Hypothalamus (tissue), 51 donors: ENCODE measurements at places on chromosomes 1 and 21.

- DNase-seq: peak; percentile 25
Measured at GRCh38 chr1:181676269-181676668, 193.0 kb downstream of the CACNA1E start.

DNA sequence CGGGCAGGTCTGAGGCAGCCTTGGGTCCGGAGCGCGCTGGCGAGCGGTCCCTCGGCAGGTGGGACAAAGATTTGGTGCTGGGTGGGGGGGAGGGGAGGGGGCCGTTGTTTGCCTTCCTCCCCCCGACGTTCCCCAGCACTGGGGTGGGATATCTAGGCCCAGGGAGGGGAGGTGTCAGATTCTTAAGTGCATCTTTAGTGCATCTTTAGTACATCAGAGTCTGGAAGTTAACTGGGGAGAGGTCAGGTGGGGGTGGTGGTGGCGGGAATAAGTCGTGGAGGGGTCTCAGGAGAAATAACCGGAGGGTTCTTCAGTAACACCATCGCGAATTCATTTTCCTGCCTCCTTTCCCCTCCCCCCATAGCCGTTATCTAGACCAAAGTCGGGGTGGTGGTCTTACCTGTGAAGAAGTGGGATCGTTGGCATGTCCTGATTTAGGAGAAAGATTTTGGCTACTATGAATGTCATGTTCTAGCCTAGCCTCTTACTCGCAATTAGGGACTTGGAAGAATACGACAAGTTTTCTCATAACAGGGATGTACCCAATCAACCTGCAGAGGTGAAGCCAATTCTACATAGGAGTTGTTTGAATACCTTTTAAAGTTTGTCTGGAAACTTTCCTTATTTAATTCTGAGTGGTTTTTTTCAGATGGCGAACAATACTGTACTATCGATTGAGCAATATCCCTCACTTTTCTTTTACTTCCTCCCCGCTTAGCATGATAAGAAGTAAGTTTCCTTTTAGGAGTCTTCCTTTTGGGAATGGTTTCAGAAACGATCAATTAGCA is 886 bp downstream of the ZMYM4 start:
- no peak for DNase-seq

GRCh38 chr1:97610748-97611147 is 310.1 kb downstream of the DPYD start:
- no peak for DNase-seq

DNA sequence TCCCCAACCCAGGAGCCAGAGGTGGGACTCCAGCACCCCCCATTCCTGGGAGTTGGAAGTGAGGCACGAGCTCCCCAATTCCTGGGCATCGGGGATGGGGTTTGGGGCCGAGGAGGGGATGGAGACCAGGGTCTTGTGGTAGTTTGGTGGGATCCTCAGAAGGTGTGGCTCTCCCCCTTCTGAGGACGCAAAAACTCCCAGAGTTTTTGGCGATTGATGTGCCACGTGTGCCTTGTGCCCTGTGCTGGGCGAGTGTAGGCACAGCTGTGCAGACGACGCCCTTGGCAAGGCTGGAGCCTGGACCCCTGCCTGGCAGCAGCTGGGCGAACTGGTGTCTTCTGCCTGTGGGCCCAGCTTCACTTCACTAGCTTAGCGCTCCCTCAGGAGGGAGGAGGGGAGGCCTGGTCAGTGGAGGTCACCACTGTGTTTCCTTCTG is 2.6 kb downstream of the GUK1 start:
- DNase-seq: no peak

DNA sequence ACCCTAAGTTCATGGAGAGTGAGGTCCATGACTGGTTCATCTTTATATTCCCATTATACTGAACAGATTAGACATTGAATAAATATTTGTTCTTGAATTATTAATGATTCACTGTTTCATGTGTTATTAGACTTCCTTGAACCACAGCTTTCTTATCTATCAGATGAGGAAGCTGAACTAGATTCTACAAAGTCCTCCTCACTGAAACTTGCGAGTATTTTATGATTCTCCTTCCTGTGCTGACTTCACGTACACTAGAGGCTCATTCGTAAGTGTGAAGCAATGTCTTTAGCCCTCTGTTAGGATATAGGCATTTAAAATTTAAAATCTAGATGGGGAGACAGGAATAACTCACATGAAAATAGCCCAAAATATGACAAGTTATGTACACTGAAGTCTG is 95.6 kb upstream of the IRF2BP2 start:
- no peak for DNase-seq

DNA sequence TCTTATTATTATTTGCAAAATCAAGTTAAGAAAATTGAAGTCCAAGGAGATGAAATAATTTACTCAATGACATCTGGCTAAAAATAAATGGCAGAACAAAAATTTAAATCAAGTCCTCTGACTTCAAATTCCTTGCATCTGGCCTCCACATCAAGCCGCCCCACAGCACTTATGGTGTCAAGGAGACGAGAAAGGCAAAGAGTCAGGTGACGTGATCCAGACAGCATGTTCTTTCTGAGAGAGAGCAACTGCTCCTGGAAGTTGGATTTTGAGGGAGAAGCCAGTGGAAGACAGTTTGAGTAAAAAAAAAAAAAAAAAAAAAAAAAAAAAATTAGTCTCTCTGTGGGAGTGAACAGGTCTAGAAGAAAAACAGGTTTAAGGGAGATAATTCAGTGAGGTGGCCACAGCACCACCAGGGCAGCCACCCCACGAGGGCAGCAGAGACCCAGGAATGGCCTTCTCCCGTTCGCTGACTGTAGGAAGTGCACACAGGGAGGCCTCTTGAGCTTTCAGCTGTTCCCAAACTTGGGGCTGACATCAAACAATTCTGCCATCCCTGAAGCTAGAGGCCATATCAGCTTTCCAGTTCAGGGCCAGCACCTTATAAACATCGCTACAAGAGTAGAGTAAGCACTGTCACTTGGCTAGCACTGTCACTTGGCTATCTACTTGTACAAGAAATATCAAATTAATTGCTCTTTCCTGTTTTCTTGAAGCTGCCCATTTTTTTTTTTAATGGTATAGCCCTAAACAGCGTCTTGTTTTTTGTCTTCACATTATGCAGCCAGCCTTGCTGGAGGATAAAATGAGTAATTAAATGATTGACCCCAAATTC is 7.8 kb downstream of the C1orf162 start:
- no peak for DNase-seq

DNA sequence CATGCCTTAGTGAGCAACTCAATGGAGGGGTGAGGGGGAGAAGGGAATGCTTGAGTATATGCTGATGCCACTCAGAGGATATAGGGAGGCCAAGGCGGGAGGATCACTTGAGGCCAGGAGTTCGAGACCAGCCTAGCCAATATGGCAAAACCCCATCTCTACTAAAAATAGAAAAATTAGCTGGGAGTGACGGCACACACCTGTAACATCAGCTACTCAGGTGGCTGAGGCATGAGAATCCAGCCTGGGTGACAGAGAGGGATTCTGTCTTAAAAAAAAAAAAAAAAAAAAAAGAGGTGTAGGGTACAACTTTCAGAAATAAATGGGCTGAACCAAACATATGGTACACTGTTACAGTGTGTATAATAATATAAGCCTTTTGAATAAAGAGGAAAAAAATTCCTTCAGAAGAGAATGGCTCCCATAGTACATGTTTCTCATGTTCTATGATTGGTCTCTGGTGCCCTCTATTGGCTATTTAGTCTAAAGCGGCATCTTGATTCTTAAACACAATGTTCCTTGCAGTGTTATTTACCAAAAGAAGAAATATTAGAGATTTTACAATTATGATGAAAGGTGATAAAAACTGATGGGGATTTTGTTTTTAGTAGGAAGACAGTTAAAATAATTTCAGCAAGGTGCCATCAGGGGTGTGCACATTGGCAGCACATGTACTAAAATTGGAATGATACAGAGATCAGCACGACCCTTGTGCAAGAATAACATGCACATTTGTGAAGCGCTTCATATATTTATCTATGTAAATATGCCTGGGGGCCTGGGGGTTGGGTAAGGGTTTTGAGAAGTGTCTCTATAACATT is 109.8 kb downstream of the PATJ start:
- DNase-seq: no peak

DNA sequence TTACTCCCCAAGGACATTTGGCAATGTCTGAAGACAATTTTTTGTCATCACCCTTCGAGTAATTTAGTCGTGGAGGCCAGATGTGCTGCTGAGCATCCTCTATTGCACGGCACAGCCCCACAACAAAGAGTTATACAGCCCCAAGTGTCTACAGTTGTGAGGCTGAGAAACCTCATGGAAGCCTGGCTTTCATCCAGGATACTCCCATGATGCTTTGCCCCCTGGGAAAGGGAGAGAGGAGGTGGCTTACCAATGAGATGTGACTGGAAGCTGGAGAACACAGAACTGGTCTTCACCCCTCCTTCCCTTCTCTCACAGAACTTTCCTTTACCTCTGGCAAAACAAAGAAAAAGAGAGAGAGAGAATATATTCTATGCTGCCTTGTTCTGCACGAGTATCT is 150.9 kb upstream of the VAMP3 start:
- no peak for DNase-seq

GRCh38 chr1:158248118-158248517 is 6.1 kb upstream of the CD1A start:
- no peak for DNase-seq

- no peak for DNase-seq
Measured at GRCh38 chr1:65009724-65010420, 43.5 kb upstream of the JAK1 start.

- no peak for DNase-seq
Measured at GRCh38 chr21:31744182-31744800, 12.4 kb upstream of the SCAF4 start.

DNA sequence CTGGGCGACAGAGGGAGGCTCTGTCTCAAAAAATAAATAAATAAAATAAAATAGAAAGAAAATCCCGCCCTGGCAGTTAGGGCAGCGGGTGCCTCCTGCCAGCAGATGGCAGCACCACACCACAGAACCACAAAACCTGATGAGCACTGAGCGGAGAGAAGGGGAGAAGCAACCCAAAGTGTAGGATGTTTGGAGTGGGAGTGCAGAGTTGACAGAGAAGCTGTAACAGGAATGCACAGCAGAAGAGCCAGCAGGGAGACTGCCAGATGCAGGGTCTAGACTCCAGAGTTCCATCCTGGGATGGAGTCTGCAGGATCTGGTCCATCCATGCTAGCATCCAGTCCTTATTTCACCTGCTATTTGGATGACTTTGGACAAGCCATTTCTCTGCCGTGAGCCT is 29.7 kb upstream of the KIRREL1 start:
- peak; percentile 17 for DNase-seq

DNA sequence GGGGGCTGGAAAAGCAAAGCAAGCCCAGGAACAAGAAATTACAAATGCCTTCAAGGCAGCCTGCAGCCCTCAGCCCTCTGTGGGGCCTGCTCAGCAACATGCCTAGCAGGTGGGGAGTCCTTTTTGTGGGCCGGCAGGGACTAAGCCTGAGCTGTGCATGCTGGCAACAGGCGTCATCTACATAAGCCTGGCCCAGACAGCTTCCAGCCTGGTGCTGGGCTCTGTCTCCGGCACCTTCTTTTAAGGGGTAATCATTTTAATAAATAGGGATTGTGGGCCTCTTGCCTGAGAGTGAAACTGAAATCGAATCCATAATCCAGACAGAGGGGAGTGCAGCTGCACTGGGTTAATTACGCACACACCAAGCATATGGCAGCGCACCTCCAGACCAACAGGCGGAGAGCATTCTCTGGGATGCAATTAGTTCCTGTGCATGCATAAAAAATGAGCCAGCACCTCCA is 96.6 kb downstream of the DDX20 start:
- no peak for DNase-seq

DNA sequence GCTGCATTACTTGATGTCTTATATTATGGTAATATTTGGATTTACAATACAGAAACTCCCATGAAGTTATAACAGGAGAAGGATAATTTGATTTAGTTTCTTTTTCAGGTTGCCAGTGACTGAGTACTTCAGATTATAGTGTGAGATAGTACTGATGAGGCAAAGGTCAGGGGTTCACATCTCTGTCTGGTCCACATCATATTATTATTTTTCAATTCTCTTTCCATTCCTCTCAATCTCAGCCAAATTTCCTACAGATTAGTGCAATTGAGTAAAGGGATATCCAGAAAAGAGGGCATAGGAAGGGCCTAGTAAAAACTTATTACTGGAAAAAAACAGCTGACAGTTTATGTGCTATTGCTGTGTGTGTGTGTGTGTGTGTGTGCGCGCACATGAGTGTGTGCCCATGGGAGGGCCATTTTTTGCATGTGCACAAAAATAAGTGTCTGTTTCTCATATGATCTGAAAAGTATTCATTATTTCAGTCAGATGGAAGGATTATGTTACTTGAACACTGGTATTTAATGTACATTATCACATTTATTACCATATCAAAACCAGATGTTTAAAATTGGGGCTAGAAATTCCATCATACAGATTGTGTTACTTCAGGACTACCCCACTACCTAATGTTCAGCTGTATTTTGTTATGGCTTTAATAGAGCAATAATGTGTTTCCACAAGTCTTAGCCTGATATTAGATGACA is 78.3 kb upstream of the KCNK2 start:
- no peak for DNase-seq

DNA sequence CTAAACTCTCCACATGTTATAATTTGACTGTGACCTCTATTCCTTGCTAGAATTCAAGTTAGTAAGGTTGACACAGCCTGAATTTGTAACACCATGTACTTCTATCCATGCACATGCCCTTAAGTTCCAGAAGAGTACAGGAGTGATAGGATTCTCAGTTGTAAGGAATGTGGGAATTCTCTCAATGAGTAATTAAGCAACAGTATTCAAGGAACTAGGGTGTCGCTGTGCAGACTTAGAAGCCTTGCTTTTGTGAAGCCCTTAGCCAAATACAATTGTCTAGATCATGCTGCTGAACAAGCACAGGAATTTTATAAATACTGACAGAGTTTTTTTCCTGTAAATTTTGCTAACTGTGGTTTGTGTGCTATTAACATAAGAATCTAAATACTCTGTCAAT is 276.3 kb upstream of the PTBP2 start:
- no peak for DNase-seq

- no peak for DNase-seq
Measured at GRCh38 chr1:86706018-86706635, 1.8 kb downstream of the SH3GLB1 start.

DNA sequence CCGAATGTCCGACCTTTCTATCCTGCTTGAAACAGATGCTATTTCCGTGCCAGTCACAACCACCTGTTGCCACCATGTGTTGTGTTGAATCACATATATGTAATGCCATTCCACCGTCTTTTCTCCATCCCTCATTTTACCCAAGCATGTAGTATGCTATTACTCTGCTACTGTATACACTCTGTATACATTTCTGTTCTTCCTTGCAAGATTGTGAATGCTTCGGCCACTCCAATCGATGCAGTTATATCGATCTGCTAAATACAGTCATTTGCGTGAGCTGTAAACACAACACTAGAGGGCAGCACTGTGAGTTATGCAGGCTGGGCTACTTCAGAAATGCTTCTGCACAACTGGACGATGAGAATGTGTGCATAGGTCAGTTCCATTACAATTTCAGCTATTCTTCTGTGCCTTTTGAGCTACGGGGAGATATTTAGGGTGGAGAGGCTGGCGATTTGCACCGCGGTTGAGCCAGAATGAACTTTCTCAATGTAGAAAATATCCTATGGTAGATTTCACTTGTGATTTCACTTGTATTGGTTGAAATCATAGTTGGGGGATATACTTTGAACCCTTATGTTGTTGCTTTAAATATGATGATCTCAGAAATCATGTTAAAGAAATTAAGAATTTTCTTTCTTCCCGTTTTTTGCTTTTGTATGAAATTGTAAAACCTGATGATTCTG is 289.8 kb downstream of the NTNG1 start:
- no peak for DNase-seq

GRCh38 chr1:226661965-226662364 is 77.1 kb downstream of the ITPKB start:
- no peak for DNase-seq
